ENCODE measurements at places on chromosomes 6 and 20. TPM values are rescaled to one million over a fixed set of nuclear protein-coding genes. Genes with fewer than 3 reads are reported as not detected.

DNA sequence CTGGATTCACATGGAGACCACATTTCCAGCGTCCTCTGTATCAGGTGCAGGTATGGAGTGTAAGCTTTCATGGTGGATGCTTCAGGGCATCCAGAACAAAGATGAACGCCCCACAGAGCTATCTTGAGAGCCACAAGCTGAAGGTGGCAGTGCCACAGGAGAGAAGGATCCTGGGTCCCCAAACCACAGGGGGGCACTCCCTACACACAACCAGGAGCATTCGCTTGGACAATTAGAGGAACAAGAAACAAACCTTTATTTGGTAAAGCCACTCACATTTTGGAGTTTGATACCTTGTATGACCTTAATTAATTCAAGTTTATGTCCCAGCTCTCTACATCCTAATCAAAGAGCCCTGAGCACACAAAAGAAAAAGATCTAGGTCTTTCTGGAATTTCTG lies 406.3 kb downstream of the PREX1 start:
- H3K4me3 ChIP-seq: no peak overlapping the region
- no peaks in the 10 kb centered on the region for H3K4me1 ChIP-seq
- H3K36me3 ChIP-seq: no peaks in the 10 kb centered on the region
- H3K27ac ChIP-seq: no peak overlapping the region
- DNase-seq: no peak

- DNase-seq: no peak
- H3K36me3 ChIP-seq: no peaks in the 10 kb centered on the region
- H3K4me1 ChIP-seq: peaks cover 22% of the 10 kb centered on the region
- H3K27me3 ChIP-seq: no peaks in the 10 kb centered on the region
These were observed 29.1 kb downstream of the STK35 start for GRCh38 chr20:2130683-2131082.

GRCh38 chr20:62745952-62746288 lies 37.3 kb downstream of the NTSR1 start:
- peaks cover 22% of the 10 kb centered on the region for H3K27me3 ChIP-seq
- H3K4me1 ChIP-seq: peaks cover 25% of the 10 kb centered on the region
- H3K36me3 ChIP-seq: no peaks in the 10 kb centered on the region
- no peak overlapping the region for H3K27ac ChIP-seq
- no peak for DNase-seq
- no peak overlapping the region for H3K4me3 ChIP-seq

DNA sequence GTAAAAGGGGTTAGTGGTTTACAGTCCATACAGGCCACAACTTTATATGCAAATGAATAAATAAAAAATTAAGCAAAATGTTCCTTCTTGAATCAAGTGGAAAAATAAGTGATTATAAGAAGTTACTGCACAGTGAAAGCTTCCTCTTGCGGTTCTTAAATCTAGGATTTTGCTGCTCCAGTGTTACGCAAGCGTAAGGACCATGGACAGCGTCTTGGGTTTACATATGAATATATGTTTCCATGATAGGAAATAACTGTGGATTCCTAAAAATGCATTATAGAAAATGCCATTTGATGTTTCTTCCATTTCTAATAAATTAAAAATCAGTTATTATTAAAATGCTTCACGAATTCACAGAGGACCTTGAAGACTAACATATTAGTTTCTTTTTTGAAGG lies 176.6 kb upstream of the POU3F2 start:
- H3K4me1 ChIP-seq: no peaks in the 10 kb centered on the region
- H3K4me3 ChIP-seq: no peak overlapping the region
- no peaks in the 10 kb centered on the region for H3K36me3 ChIP-seq
- no peaks in the 10 kb centered on the region for H3K27me3 ChIP-seq

- H3K36me3 ChIP-seq: peaks cover 67% of the 10 kb centered on the region
- H3K27me3 ChIP-seq: no peaks in the 10 kb centered on the region
- DNase-seq: no peak
- H3K27ac ChIP-seq: peak overlapping the region; percentile 27
- H3K4me1 ChIP-seq: peaks cover 74% of the 10 kb centered on the region
These were observed 113.9 kb downstream of the NFATC2 start for GRCh38 chr20:51428401-51429143.

- no peak overlapping the region for H3K27ac ChIP-seq
- no peak for DNase-seq
- peaks cover 1% of the 10 kb centered on the region for H3K4me1 ChIP-seq
- H3K4me3 ChIP-seq: no peak overlapping the region
- peaks cover 12% of the 10 kb centered on the region for H3K27me3 ChIP-seq
These were observed 53.2 kb upstream of the IFNGR1 start for GRCh38 chr6:137272403-137272802.

DNA sequence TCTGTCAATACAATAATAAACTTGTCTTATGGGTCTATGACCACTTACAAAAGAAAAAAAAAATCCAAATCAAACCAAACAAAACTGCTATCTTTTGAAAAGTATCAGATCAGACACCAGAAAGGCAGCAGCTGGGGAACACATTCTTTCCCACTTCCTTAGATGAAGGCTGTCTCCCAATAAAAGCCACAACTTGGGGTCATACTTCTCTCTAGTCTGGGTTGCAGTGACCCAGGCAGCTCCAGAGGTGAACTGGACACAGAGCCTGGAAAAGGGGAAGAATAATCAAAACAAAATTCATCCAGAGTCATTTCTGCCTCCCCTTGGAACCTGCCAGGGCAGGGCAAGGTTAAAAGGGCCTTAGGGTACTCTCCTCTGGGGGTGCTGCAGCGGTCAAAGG lies 19.1 kb downstream of the ATXN1 start:
- peaks cover 42% of the 10 kb centered on the region for H3K36me3 ChIP-seq
- DNase-seq: no peak
- no peak overlapping the region for H3K27ac ChIP-seq
- H3K4me3 ChIP-seq: no peak overlapping the region
- peaks cover 36% of the 10 kb centered on the region for H3K4me1 ChIP-seq
- no peaks in the 10 kb centered on the region for H3K27me3 ChIP-seq

The SLC16A10 gene
- 3.2 TPM for total RNA-seq

The EGFL8 gene
- total RNA-seq: 6.0 TPM

The GOPC gene
- 24.1 TPM for total RNA-seq

The ELOVL2 gene
- total RNA-seq: not detected
